ENCODE measurements at places on chromosomes 6 and 20.
A peak's percentile ranks its signal among the peaks of the same experiment; 100 is the strongest.

GRCh38 chr6:131065824-131066171 lies 2.8 kb upstream of the EPB41L2 start:
- DNase-seq = no peak

- peak; percentile 96 for DNase-seq
These were observed at the start of gene TM9SF4 for GRCh38 chr20:32109392-32110172. TSS of gene TM9SF4 (plus strand) at chr20:32109714. CDS start at chr20:32109741, 27 bp downstream.

DNA sequence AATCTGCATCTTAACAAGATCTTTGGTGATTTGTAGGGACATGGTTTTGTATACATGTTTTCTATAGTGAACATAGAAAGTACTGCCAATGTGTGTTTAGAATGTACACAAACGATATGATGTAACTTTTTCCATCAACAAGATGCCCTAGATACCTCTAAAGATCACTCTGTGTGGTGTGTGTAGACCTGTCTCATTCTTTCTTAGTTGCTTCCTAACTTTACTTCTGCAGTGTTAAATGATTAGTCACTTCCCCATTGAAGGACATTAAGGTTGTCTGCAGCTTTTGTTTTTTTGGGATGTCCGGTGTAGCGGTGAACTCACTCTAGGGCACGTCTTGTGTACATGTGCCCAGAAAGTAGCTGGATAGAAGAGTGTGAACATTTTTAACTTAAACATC lies 35.9 kb downstream of the CDYL start:
- DNase-seq = no peak

DNA sequence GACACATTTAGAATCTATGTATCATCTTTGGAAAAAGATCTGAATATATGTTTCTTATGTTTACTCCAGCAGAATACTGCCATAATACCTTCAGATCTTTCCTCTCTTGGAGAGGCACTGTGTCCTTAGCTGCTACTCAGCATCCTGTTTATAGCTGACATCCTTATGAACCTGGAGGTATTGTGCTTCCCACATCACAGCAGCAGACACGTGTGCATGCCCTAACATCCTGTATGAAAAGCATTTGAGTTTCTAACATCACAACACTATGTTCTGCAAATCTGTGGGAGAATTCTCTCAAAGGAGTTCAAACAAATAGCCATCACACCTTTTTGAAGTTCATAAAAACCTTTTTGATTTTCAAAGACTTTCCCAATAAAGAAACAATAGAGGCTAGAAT lies 216.0 kb downstream of the GJA1 start:
- no peak for DNase-seq

All from right forelimb (tissue), 1 donor.